Uterus (tissue), 4 donors: ENCODE measurements at places on chromosomes 6 and 20.
A peak's percentile ranks its signal among the peaks of the same experiment; 100 is the strongest.

DNA sequence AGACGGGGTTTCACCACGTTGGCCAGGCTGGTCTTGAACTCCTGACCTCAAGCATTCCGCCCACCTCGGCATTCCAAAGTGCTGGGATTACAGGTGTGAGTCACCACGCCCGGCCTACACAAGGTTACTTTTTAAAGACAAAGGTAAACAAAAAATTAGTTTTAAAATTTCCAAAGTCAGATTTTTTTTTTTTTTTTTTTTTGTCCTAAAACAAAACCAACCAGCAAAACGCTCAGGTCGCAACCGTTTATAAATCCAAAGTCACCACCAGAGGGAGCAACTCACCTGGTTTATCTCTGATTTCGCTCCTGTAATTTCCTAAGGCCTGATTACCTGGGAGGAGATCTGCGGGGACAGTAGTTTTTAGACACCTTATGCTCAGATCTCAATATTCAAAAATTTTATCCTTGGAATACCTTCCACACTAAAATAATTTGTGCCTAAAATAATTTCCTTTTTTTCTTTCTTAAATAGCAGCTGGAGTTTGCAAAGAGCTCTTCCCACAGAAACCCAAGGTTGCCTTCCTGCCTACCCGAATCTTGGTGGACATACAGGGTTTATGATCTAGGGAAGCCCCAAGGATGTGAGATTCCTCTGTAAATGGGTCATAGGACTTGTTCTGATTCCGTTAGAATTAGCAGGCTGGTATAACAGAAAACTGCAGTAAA is 19.8 kb upstream of the TREM1 start:
- DNase-seq = no peak

DNA sequence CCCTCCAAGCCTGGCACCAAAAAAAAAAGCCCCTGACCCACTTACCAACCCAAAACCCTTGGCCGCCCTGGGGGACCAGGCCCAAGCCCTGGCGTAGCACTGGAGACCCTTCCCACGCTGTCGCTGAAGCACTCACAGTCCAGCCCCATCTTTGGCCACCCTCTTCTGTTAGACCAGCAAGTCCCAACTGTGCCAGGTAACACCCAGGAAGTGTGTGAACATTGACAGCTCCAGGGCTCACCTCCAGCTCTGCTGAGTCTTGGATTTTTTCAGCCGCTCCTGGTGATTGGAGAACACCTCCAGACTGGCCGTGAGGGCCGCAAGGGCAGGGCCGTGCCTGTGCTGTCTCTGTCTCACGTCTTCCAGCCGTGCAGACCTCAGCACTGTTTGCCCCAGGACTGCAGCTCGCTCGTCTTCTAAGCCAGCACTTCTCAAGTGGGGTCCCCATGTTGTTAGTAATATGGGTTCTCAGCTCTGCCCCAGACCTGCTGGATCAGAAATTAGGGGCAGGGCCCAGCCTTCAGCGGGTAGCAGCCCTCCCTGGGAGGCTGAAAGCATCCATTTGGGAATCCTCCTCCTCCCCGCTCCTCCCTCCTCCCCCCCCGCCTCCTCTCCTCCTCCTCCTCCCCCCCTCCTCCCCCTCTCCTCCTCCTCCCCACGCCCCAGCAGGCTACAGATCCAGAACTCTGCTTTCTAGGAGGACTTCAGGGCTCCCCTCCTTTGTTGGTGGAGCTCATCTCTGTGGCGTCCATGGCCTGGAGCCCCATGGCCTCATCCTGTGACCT is 18.1 kb downstream of the NPEPL1 start:
- DNase-seq = peak; percentile 6

DNA sequence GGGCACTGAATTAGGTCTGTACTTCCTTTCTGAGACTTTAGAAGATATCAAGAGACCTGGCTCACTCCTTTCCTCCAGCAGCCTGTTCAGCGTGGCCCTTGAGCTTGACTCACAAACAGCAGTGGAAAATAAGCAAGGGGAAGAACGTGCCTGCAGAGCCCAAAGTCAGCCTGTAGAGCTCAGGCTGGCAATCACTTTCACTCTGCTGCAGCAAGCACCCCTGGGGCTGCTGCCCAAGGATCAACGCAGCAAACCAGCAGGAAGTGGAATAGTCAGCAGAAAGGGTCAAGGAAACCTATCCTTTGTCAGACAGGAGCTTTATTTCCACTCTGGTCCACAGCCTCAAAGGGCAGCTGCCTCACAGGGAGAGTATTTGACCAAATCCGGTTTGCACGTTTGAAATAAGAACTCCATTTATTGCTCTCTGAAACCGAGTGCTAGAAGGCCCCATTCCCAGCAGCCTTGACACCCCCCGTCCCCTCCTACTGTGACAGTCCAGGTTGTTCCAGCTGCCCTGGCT is 77.4 kb downstream of the PRDM1 start:
- DNase-seq = peak; percentile 18

GRCh38 chr20:9994676-9995075 is 40.1 kb upstream of the ANKEF1 start:
- no peak for DNase-seq

GRCh38 chr6:170025935-170026750 is 264.7 kb downstream of the DLL1 start:
- DNase-seq = peak; percentile 13

- no peak for DNase-seq
These were observed 66.9 kb downstream of the ZBTB2 start for GRCh38 chr6:151324488-151324825.

DNA sequence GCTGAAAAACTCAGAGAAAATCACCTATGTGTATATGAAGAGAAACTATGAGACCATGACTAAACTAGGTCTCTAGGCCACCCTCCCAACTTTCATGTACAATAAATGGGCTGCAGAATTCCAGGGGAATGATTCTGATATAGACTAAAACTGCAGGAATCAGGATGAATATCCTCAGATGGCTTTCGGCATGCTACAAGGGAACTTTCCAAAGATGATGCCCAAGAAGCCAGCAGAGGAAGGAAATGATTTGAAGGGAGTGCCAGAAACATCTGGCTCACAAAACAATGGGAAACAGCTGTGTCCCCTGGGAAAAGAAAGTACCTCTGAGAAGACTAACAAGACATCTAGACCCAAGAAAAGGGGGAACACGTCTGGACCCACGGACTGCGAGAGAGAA is 41.1 kb downstream of the PLN start:
- DNase-seq = no peak

DNA sequence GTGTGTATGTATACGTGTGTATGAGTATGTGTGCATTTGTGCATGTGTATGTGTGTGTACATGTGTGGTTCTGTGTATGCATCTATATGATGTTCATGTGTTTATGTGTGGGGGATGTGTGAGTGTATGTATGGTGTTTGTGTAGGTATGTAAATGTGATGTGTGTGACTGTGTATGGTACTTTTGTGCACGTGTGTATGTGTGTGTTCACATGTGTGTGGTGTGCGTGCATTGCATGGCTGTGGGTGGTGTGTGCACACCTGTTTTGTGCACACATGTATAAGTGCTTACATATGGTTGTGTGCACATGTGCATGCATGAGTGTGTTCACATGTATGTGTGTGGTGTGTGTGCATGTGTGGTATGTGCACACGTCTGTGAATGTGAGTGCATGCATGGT is 6.2 kb downstream of the THBS2 start:
- no peak for DNase-seq

DNA sequence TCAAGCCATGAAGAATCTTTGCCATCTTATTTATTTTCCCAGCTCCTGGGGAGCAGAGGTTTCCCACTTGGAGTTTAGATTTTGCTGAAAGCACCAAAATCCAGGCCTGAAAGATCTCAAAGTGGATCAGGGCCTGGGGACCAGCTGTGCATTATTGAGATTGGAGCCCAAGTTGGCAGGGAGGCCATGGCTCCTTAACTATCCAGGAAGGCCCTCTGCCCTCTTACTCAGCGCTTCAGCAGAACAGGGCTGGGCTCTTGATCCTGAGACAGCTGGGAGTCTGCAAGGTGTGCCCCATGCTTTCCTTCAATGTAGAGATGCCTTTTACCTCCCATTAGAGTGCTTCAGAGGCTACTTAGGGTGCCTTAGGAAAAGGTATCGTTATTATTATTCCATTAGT is 24.6 kb downstream of the FOXO3 start:
- no peak for DNase-seq

- no peak for DNase-seq
These were observed 15.7 kb downstream of the PXMP4 start for GRCh38 chr20:33704197-33704924.

DNA sequence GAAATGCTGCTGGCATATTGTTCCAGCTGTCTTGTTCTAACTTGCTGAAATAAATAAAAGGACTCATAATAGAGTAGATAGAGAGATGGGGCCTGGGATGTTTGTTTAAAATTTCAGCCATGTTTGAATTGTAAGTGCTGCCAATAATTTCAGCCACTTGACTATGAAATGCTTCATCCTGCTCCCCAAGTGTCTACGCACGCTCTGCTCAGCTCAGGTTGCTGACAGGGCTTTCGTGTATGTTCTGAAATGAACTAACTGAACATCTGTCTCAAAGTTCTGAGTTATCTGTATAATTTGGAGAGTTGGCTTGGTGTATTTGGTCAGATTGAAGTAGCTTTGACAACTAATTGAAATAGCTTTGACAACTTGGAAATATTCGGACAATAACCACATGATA is 387.8 kb downstream of the BMP2 start:
- no peak for DNase-seq

DNA sequence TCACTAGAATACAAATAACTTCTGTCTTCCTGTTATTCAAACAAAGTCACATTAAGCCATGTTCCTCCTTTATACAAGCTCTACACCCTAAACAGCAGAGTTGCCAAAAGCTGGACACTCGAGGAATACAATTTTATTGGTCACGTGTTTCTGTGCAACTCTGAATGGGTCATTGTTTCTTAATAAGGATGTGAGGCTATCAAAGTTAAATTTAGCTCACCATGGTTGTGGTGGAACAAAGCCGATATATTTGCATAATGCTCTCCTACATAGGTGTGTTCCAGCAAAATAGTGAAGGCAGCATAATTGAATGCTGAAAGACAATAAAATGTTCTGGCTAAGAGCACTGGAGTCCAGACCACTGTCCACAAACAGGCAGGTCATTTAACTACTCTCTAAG is 36.9 kb upstream of the CD2AP start:
- no peak for DNase-seq

GRCh38 chr6:52418606-52419005 is 1.5 kb upstream of the EFHC1 start:
- no peak for DNase-seq
